EH (cell line): ENCODE measurements at places on chromosomes 11 and 22.

- no peak for DNase-seq
These were observed 79.1 kb upstream of the SLC22A12 start for GRCh38 chr11:64511966-64512365.

DNA sequence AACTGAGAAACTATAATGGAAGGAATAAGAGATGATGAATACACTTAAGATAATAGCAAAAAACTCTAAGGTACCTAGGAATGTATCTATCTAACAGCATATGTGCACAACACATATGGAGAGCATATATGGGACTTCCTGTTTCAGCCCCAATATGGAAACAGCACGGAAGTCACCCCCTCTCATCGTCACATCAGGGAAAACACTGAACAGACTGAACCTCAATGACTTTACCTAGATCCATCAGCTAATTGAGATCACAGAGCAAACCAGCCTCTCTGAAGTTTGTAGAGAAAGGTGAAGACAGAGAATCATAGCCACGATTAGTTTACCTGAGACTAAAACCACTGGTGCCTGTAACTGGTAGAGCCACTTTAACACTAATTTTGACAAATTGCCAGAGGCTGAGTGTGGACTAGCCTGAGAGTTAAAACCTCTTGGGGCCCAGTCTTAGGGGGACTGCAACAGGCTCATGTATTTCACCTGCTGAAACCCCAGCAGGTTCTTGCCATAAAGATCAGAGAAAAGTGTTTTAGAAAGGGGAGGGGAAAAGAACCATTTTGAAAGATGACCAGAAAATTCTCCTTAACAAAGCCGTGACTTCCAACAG is 722.6 kb downstream of the TBC1D22A start:
- DNase-seq = no peak

DNA sequence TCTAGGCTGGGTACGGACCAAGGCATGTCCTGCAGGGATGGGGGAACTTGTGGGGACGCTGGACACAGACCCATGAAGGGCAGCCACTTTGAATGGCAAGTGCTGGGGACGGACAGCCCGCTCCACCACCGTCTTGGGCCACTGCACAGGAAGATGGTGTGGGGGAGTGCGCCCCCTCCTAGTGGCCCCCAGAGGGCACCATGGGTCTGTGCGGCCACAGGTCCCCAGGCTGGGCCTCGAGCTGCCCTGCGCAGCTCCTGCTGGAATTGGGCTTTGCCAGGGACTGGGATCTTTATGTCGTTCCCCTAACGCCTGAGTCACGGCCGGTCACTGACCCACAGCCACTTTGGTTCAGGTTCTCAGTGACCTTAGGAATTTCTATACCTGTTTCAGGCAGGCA is 44.4 kb downstream of the NAT10 start:
- DNase-seq = peak; percentile 27

DNA sequence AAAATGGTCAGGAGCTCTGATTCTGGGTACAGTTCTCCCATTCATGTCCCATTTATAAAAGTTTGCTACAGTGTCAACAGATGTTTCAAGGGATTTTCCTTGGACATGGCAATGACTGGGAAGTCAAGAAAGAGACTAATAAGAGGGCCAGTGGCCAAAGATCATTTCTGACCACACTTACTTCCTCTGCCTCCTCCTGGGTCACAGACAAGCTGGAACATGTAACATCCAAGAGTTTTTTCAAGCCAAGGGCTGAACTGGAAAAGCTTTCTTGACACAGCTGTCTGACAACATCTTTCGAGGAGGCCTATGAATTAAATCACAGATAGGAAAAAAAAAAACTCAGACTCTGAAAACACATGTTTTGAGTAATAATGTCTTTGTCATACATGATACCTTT is 8.7 kb downstream of the COMMD9 start:
- no peak for DNase-seq

- DNase-seq = no peak
These were observed 8.3 kb upstream of the SSTR3 start for GRCh38 chr22:37220543-37220981.

- DNase-seq = peak; percentile 52
These were observed 22.6 kb upstream of the PKNOX2 start for GRCh38 chr11:125141686-125142535.

DNA sequence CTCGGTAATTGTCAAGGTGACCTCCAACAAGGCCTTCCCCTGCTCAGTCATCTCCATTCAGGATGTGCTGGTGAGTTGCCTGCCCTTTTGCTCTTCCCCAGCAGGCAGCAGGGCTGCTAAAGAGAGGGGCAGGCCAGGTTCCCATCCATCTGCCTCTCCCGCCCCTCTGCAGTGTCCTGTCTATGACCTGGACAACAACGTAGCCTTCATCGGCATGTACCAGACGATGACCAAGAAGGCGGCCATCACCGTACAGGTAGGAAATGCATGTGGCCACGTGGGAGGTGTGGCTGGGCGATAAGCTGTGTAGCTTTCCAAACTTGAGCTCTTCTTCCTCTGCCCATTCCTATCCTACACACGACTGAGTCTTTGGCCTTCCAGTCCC is 4.0 kb downstream of the SIDT2 start:
- no peak for DNase-seq

- no peak for DNase-seq
These were observed 205.5 kb upstream of the TMEM45B start for GRCh38 chr11:129610125-129610524.

- no peak for DNase-seq
These were observed 273.8 kb upstream of the B3GAT1 start for GRCh38 chr11:134685793-134686380.

GRCh38 chr22:46114518-46115387 is 35.6 kb upstream of the PPARA start:
- DNase-seq = peak; percentile 37

DNA sequence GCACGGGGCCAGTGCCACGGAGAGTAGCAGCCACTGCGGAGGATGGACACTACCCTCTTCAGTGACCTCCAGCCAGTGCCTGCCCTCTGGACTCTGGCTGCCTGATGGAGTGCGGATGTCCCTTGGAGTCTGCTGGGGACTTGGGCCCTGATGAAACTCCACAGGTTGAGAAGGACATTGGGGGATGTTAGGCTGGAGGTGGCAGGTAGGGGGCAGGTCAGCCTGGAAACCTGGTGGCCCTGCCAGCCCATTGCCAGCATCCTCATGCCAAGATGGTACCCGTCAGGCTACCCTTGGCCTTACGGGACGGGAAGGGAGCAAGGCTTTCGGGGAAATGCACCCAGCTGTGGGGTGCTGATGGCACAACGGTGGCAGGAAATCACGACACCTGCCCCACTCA is 4.0 kb downstream of the CABP7 start:
- no peak for DNase-seq

GRCh38 chr11:64322925-64323260 is 5.0 kb downstream of the PRDX5 start:
- no peak for DNase-seq

DNA sequence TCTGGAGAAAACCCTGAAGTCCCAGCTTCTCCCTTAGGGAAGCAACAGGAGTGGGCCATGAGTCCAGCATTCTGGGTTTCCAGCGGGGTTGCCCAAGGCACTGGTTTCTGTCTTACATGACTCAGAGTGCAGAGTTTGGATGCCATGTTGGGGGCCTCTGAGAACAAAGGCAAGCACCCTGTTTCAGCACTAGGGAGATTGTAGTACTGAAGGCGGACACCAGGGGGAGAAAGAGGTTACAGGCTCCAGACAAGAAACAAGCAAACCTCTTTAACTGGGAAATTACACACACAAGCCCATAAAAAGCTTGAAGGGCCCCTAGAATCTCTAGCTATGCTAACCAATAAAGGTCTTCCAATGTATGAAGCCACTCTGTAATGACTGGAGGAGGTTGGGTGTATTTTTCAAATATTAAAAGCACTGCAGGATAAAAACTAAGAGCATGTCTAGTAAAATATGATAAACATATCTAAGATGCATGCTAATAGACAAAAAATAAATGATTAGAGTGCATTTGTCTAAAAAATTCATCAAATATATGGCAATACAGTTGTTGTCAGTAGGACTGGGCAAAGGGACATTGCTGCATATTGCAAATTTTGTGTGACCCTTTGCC is 7.1 kb downstream of the MS4A6E start:
- DNase-seq = peak; percentile 13

- DNase-seq = no peak
These were observed 3.4 kb upstream of the UCP3 start for GRCh38 chr11:74012074-74012809.

GRCh38 chr22:48065892-48066291 is 1303.4 kb downstream of the TBC1D22A start:
- no peak for DNase-seq

DNA sequence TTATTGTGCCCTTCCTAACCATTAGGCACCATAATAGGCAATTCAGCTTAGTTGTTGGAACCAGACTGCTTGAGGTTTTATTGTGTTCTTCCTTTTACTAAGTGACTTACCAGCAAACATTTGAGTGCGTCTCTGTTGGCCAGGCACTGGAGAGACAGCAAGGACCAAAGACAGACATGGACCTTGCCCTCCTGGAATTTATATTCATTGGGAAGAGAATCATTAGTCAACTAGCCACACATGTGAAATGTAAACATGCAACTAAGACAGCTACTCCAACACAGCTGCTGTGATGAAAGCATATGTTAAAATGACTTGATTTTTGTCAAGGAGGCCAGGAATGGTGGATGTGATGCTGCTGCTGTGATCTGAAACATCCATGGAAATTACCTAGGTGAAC is 106.4 kb downstream of the TRAF6 start:
- peak; percentile 18 for DNase-seq

- DNase-seq = no peak
These were observed 73.6 kb downstream of the ALX4 start for GRCh38 chr11:44236296-44236695.

DNA sequence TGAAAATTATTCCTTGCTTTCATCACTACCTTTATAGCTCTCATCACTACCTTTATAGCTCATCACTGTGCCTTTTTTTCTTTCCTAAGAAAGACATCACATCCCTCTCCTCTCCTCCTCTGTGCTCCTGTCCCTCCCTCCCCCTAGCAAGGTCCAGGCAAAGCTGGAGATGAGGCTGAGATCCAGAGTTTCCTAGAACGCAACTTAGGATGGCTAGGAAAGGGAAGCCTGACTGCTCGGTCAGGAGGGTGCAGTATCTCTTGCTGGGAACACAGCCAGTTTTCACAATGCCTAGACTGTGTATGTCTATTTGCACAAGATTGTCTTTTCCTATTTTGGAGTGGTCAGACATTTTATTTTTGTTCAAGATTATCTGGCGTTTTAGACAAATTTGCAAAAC is 24.7 kb downstream of the TUB start:
- DNase-seq = no peak

DNA sequence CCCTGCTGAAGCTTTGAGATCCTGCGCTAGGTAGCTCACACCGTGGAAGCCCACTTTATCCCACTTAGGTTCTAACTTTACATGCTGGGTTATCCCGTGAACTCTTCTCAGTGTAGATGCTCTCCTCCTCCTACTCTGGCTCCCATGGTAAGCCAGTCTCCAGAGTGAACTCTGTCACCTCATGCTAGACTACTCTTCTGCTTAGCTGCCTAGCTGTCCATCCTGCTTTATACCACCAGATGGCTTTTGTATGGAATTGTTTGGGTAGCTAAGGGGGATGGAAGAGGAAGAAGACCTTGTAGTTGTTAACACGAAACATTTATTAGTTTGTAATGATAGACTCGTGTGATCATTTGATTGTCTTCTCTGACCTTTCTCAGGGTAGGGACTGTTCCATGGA is 46.8 kb downstream of the EMSY start:
- no peak for DNase-seq

GRCh38 chr11:74479732-74480123 is 12.4 kb upstream of the KCNE3 start:
- no peak for DNase-seq

GRCh38 chr11:19232910-19233503 is 7.7 kb downstream of the E2F8 start:
- peak; percentile 70 for DNase-seq

DNA sequence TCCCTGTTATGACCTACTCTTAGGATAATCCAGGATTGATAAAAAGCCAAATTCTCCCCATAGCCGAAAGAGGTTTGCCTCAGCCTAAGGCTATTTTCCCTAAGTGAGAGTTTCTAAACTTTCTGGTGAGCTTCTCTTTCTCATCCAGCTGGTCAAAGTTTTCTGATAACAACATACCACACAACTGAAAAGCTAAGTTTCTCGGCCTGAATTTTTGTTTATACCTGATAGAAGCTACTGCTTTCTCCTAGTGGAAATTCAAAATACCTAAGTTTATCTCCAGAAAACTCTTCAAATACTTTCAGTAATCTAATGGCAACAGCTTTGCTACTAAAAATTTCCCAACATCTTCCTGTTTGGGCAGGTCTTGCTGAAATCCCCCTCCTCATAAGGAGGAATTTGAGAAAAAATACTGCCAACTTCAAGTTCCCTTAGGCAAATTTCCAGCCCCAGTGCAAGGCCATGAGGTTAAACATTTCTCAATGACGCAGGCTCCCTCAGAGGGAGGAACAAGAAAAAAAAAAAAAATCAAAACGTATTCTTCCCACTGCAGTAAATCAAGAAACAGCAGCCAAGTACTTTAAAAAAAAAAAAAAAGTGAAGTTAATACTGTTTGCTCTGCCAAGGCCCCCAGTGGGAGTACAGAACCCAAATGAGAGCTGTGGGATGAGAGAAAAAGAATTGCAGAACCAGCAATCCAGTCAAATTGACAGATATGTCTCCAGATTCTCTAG is 127.0 kb downstream of the MRTFA start:
- DNase-seq = peak; percentile 97

GRCh38 chr11:122440811-122441665 is 214.5 kb upstream of the UBASH3B start:
- peak; percentile 11 for DNase-seq

- no peak for DNase-seq
These were observed 46.1 kb downstream of the RASSF10 start for GRCh38 chr11:13055200-13055599.

- DNase-seq = no peak
These were observed 25.2 kb downstream of the EXPH5 start for GRCh38 chr11:108568195-108568858.

- DNase-seq = peak; percentile 59
These were observed 2.9 kb downstream of the KLHL35 start for GRCh38 chr11:75429902-75430713.

GRCh38 chr22:37870273-37870672 is 21.1 kb downstream of the EIF3L start:
- no peak for DNase-seq

DNA sequence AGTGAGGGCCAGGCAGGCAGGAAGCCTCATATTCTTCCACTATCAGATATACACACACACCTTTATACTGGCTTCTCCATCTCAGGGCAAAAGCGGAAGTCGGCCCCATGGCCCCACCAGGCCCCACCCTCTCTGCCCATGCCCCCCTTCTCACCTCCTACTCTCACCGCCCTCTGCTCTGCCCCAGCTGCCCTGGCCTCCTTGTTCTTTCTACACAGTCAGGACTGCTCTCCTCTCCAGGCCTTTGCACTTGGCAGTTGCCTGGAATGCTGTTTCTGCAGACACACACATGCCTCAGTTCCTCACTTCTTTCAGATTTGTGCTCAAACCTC is 25.3 kb downstream of the OTOG start:
- no peak for DNase-seq

DNA sequence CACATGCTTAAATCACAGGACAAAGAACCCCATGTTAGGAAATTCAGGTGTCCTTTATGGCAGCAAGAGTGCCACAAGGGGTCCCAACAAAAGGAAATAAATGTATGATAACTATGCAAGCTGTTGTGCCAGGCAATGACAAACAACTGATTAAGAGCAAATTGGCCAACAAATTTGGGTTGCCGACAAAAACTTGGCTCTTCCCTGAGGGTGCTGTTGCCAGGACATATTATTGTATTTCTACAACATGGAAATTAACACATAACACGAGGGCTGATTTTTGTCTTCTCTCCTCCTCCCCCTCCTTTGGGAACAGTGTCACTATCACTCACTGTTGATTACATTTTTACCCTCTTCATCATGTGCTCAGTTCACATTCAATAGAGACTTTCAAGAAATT is 56.0 kb downstream of the LRRC4C start:
- DNase-seq = no peak
